ENCODE measurements at places on chromosomes 5 and 9. TPM values are rescaled to one million over a fixed set of nuclear protein-coding genes. Genes with fewer than 3 reads are reported as not detected.

The AJM1 gene
- 0.88 TPM for total RNA-seq

DNA sequence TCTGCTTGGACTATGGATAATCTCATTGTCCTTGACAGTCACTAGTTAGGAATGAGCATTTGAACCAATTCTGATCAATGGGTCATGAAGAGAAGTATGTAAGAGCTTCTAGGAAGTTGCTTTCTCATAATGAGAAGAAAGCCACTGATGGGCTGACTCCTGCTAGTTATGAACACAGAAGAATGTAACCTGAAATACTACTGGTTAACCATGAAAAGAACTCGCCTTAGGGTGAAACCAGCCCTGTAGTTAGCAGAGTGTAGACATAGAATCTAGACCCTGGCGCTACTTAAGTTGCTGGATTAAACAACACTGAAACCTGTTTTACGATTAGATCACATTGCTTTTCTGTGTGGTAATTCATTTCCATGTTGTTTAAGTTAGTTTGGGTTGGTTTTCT lies 26.6 kb downstream of the SLF1 start:
- DNase-seq, result no peak

The IGIP gene
- 10.5 TPM for total RNA-seq

- DNase-seq, result peak; percentile 97
Observed at GRCh38 chr9:104868687-104869404, 59.1 kb downstream of the ABCA1 start.

The CNOT6 gene
- 7.1 TPM for total RNA-seq

DNA sequence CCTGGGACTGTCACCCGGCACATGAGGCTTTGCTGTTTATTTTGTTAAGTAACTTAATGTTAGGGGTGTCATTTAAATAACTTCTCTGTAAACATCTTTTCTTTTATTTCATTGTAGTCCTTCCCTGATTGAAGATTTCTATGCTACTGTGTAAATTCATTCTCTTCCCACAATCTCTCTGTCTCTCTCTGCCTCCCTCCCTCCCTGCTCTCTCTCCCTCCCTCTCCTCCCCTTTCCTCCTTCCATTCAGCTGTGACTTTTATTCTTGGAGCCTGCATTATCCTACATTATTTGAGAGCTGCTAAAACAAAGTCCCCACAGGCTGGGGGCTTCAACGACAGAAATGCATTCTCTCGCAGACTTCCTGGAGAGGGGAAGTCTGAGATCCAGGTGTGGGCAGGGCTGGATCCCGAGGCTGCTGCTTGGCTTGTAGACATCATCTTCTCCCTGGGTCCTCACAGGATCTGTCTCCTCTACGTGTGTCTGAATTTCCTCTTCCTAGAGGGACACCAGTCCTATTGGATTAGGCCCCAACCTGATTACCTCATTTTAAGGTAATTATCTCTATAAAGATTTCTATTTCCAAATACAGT lies 18.4 kb downstream of the UBE2QL1 start:
- no peak for DNase-seq

The CCL19 gene
- not detected for total RNA-seq

DNA sequence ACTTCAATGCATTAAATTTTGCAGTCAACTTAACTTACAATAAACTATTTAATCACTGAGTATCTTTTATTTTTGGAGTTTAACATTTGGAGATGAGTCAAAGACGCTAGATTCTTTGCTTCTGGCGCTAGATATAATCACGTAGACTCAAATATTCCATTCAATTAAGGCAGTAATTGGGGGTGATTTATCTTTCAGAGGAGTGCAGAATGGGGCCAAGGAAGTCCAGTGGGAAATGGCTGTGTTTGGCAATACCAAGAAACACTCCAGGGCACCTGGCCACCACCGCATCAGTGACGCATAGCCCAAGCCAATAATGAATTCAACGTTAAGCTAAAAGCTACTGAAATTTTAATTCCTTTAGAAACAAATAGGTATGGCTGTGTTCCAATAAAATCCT lies 81.2 kb downstream of the PHAX start:
- DNase-seq, result no peak

DNA sequence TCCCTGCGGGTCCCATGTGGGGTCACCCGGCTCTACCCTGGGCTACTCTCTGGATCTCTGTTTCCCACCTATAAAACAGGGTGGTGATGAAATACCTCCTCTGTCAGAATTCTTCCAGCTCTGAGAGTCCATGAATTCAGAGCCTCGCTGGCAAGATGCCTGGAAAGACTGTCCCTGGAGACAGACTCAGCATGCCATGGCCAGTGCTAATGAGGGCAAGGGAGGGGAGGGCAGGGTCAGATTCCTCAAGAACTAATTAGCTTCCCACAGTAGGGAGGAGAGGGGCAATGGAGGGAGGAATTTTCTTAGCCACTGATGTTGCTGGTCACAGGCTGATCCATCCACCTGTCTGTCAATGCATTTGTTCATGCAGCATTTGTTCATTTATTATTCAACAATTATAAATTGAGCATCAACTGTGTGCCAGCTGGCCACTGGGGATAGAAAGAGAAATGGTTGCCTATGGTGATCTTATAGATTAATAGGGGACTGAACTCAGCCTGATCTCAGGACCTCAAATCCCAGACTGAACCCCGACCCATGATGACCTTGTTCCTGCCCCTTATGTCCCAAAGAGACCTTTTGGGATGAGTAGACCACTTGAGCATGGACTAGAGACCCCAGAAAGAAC lies 4.7 kb downstream of the SYNPO start:
- peak; percentile 95 for DNase-seq

All from osteoblast (primary cell).